ENCODE measurements at places on chromosomes 12 and 14.

DNA sequence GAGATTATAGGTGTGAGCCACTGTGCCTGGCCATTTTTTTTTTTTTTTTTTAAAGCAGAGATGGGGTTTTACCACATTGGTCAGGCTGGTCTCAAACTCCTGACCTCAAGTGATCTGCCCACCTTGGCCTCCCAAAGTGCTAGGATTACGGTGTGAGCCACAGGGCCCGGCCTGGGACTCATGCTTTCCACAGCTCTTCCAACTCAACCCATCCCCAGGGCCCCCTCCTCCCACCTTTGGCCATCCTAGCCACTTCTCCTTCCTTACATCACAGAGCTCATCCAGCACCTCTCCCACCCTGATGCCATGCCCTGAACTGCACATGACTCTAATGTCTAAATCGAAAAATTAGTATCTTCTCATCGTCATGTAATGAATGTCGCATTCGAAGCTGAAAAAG lies 12.6 kb upstream of the TDRD9 start:
- no peak for DNase-seq

DNA sequence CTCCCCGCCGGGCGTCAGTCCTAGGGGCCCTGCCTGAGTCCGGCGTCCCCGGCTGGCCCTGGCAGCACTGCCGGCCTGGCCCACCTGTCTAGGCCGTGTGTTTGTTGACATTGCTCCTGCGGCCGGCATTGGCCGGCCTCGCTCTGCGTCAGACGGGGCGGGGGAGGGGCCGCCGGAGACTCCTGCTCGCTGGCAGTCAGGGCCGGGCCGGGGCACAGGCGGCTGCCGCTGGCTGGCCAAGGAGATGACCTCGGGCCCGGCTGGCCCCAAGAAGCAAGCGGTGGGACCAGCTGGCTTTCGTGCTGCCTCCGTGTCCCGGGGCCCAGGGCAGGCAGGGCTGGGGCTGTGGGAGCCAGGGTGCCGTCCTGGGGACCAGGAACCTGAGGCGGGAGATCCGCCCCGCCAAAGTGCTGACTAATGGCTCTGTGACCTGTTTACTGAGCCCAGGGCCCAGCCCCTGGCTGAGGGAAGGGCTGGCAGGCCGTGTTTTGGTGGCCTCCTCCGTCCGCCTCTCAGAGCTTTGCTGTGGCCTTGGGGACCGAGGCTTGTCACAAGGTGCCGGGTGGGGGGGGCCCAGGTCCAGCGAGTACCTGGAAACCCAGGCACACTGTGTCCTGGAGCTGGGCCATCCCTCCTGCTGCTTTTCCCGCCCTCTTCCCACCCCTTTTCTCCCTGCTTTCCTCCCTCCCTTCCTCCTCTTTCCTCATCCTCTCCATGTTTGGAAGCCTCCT lies 1.8 kb downstream of the ULK1 start:
- no peak for DNase-seq

- DNase-seq, result no peak
Observed at GRCh38 chr12:86513226-86513625, 257.0 kb upstream of the MGAT4C start.

DNA sequence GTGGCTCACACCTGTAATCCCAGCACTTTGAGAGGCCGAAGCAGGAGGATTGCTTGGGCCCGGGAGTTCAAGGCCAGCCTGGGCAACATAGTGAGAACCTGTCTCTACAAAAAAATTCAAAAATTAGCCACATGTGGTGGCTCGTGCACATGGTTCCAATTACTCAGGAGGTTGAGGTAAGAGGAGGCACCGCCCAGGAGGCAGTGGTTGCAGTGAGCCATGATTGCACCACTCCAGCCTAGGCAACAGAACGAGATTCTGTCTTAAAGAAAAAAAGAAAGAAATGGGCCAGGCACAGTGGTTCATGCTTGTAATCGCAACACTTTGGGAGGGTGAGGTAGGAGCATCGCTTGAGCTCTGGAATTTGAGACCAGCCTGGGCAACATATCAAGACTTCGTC lies 33.5 kb downstream of the MAP1LC3B2 start:
- DNase-seq, result no peak

DNA sequence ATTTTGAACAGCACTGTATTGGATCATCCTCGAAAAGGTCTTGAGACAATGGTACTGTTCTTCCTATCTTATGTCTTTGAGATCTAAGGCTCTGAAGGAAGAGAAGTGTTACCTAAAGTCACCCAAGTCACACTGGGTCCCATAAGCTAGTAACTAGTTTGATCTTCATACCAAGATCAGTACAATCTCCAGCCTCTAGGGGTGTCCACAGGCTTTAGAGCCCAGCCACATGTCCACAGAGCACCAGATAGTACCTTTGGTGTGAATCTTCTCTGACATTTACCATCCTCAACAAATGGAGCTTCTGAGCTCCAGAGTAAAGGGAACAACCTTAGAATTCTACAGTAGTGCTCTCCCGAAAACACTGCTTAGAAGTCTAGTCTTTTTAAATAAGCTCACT lies 78.7 kb downstream of the KSR2 start:
- no peak for DNase-seq

Data from NCI-H1436 treated with DMSO at 0.1 percent for 48 hours (cell line).